ENCODE measurements at places on chromosomes 4 and X. TPM values are rescaled to one million over a fixed set of nuclear protein-coding genes. Genes with fewer than 3 reads are reported as not detected.

- no peak for DNase-seq
Measured at GRCh38 chr4:102064747-102065442, 274.4 kb downstream of the BANK1 start.

DNA sequence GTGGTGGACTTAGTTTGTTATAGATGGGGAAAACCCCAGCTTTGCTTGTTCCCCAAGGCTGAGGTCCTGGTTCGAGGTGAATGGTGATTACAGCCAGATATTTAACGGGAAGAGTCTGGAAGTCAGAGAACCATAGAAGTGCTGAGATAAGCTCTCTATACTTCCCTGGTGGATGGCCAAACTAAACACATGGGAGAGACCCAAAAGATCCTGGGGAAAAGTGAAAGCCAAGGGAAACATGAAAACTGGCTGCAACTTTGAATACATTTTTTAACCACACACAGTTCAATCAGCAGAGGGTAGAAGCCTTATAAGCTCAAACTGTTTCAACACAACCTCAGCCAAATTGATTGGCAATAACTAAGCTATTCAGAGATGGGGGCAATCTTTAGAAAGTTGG is 29.3 kb upstream of the SRPX start:
- DNase-seq: no peak

The RHOXF2B gene
- not detected for polyA plus RNA-seq

The CXCL6 gene
- polyA plus RNA-seq: 0.06 TPM

DNA sequence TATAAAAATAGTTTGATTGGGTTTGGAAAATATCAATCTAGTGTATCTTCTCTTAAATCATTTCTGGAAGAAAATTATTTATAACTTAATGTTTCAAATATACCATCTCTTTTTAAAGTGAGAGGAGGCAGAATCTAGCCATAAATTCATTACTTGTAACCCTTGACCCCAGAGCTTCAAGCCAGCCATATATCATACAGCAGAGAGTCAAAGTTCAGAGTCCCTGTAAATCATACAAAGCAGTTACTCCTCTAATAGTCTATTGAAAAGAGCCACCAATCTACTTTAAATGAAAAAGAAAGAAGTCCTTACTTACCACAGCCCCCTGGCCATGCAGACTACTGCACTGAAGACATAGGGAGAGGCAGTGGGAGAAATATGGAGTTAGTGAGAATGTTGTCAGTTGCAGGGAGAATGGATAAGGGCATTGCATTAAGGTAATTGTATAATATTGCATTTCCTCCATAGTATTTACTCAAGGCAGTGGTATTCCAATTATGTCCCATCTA is 229.5 kb downstream of the NKX6-1 start:
- DNase-seq: no peak

DNA sequence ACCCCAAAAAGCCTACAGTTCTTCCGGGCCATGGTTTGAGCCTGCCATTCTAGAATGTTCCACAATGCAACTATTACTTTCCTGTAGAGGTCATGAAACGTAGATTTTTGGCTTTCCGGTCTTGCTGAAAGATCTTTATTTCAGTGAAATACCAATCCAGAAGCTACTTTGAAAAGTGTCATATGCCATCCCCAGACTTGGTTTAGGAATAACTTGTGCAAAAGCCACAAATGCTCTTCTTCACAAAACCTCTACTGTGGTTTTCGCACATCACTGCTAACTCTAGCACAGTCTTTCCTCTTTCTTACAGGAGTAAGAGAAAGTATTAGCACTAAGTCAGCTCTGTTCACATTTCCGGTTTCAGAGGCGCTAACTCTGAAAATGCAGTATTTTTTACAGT is 12.7 kb upstream of the CD40LG start:
- no peak for DNase-seq

Measured in BJ (cell line).